ENCODE measurements at places on chromosomes 5 and 9. TPM values are rescaled to one million over a fixed set of nuclear protein-coding genes. Genes with fewer than 3 reads are reported as not detected.

DNA sequence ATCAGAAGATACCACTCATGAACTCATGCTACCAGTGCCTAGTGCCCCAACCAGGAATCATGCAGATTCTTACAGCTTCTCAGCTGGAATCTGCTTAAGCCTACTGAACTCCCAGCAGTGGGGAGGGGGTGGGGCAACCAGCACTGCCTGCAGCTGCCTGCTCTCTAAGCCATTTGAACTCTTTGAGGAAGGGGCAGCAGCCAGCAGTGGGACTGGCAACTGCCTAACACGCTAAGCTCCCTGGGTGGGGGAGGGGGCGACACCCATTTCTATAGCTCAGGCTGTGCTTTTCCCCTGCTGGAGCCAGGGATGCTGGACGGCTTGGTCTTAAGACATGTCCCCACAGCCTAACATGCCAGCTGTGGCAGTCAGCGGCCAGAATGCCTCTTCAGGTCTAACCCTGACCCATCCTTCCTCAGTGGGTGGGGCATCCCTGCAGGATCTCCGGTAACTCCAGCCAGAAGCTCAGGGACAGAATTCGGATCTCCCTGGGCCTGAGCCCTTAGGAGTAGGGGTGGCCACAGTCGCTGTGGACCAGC lies 889.7 kb downstream of the CDH9 start:
- no peak for DNase-seq

GRCh38 chr9:124126648-124127646 lies 115.4 kb downstream of the LHX2 start:
- DNase-seq = peak; percentile 77

GRCh38 chr5:74105126-74105780 lies 479.3 kb downstream of the ARHGEF28 start:
- DNase-seq = peak; percentile 5

Gene CCDC69
- 3.3 TPM for total RNA-seq
